Dermis microvascular lymphatic vessel endothelial cell (primary cell): ENCODE measurements at places on chromosomes 6 and 20.

DNA sequence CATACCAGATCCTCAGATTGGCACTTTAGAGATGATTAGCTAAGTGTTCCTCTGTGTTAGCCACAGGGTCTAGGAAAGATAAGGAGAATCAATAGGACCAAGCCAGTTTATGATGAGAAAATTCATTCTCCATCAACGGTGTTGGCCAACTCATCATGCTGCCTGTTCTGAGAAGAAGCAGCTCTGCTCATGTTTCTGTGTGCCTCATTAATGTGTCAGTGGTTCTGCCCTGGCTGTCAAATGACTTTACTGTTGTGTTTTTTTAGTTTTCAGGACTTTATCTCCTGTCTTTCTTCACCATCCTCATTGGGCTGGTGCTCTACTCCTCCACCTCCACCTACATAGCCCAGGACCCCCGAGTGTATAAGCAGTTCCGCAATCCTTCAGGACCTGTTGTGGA lies 234.3 kb upstream of the PLN start:
- DNase-seq: no peak

- no peak for DNase-seq
Measured at GRCh38 chr20:44456611-44457010, 19.1 kb upstream of the TTPAL start.

GRCh38 chr20:53077373-53078205 lies 105.4 kb downstream of the TSHZ2 start:
- DNase-seq: peak; percentile 86

GRCh38 chr6:29982097-29982496 lies 39.8 kb downstream of the HLA-A start:
- no peak for DNase-seq

- DNase-seq: peak; percentile 15
Measured at GRCh38 chr6:132830334-132830751, 16.0 kb downstream of the RPS12 start.

DNA sequence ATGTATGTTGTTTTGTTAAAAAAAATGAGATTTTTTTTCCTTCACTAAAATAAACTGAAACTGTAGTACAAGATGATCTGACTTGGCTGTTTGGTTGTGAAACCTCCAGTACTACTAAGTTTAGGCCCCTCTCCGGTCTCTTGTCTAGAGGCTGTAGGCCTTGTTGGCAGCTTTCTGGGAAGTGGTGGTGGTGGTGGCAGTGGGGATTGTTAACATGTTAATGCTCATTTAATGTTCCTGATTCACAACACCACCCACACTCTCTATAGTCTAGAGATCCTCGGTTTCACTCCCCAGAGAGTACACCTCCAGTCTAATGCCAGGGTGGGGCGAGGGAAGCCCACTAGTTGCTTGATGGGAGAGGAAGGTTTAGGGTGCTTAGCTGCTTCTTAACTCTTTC lies 24.1 kb downstream of the STK4 start:
- no peak for DNase-seq
